IPS DF 19.7 (cell line): ENCODE measurements at places on chromosomes 3 and 15.

DNA sequence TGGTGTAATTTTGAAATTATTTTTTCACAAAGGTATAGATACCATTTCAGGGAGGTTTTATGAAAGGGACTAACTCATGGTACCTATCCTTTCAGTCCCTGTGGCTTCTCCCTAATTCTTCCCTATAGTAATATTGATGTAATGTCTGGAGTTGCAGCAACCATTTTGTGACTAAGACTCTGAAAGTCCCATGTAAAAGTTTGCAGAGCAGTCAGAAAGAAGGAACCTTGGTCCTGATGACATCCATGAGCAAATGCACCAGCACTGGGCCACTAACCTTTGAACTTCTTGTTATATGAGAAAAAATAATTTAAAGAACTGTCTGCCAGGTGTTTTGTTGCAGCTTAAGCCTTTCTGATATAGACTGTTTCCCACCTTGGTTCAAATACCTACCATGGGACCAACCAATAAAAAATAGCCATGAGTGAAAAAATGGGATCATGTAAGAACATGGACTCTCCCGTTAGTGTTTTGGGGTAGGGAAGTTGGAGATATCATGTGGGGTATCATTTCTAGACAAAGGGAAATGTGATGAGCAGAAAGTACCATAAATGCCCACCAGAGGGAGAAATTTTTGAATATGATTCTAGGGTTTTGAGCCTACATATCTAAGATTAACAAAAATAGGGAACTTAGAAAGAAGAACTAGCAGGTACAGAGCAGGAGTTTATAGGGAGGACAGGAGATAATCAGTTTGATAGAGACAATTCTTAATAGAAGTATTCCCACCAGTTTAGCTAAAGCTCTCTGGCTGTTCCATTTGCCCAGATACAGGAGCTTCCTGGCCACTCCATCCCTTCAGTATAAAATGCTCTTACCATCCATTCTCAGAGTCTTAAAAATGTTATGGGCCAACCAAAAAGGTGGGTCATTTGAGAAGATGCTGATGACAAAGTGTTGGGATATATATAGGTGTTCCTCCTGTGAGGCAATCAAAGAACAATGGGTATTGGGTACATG is 3.4 kb upstream of the CPOX start:
- no peak for DNase-seq

DNA sequence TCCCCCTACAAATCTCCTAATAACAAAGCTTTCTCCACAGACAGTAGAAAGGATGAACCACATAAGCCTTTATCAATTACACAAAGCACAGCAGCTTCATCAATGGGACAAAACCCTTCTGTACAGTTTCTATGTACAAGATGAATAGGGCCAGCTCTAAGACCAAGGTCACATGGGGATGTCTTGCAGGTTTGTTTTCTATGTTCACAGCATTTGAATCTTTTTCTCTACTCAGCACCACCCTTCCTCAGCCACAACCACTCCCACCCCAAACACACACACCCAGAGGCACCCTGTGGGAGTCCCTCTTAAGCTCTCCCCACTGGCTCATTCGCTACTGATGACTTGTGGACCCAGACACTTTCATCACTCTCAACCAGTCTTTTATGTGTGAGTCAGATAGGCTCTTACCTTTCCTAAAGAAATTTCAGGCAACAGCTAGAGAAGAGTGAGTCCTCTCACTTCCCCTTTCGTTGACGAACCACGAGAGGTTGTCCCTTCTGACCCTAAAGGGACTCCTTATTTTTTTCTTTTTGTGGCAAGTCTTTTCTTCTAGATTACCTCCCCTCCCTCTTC is 57.9 kb downstream of the ARHGAP31 start:
- DNase-seq, result no peak

DNA sequence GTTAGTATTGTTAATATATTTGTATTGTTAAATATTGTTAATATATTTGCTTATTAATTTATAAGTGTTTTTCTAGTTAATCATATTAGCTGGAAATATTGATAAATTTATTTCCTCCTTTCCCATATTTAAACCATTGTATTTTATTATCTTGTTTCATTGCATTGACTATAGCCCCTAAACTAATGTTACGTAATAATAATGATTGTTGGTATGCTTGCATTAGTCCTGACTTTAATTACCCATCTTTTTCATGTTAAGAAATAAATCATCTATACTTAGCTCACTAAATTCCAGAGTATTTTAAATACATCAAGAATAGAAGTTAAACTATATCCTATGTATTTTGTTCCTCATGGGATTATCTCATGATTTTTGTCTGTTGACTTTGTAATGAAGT is 368.2 kb downstream of the LSAMP start:
- no peak for DNase-seq

GRCh38 chr3:171811913-171812335 is 1.6 kb upstream of the PLD1 start:
- DNase-seq, result no peak
